ENCODE measurements at places on chromosomes 1 and 21. TPM values are rescaled to one million over a fixed set of nuclear protein-coding genes. Genes with fewer than 3 reads are reported as not detected.

LCE1B gene
- not detected for polyA plus RNA-seq

DNA sequence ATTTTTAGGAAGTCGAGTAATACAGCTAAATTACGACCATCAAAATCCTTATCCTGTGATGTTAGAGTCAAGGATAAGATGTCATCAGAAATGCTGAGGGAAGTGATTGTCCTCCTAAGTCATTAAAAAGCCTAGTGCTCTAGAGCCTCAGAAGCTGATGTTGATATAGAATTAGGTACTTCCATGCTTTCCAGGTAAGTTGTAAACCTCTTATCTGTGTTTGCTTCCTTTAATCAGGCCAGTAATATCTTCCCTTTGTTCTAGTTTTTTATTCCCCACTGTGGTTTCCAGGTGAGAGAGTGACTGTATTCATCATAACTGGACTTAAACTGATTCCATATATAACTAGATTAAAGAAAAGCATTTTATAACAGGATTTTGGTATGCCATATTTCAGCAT is 44.4 kb downstream of the SMG7 start:
- no peak for DNase-seq

GRCh38 chr1:114137497-114137896 is 16.2 kb downstream of the SYT6 start:
- DNase-seq = no peak

GRCh38 chr1:101317590-101317989 is 80.8 kb downstream of the S1PR1 start:
- no peak for DNase-seq

DNA sequence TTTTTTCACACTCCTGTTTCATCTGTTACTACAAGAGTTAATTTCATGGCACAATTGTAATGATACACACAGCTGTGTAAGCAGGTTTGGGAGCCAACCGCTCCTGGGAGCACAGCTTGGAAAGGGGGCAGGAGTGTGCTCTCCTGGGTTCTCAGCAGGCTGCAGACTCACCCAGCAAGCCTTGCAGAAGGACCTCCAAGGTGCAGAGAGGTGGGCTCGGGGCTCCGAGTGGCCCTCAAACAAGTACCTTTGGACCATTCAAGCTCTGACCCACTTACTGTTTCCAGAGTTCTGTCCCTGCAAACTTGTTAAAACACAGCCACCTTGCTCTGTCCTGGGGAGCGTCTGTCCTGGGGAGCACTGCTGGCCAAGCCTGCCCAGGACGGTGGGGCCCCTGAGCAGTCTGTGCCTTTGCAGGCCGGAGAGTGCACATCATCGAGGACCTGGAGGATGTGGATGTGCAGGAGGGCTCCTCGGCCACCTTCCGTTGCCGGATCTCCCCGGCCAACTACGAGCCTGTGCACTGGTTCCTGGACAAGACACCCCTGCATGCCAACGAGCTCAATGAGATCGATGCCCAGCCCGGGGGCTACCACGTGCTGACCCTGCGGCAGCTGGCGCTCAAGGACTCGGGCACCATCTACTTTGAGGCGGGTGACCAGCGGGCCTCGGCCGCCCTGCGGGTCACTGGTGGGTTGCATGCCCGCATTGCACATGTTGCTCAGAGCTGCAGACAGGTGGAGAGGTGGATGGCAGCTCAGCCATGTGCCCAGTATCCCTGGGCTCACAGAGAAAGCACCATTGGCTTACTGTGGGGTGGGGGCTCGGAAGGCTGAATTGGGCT is 78.0 kb downstream of the OBSCN start:
- no peak for DNase-seq

DNA sequence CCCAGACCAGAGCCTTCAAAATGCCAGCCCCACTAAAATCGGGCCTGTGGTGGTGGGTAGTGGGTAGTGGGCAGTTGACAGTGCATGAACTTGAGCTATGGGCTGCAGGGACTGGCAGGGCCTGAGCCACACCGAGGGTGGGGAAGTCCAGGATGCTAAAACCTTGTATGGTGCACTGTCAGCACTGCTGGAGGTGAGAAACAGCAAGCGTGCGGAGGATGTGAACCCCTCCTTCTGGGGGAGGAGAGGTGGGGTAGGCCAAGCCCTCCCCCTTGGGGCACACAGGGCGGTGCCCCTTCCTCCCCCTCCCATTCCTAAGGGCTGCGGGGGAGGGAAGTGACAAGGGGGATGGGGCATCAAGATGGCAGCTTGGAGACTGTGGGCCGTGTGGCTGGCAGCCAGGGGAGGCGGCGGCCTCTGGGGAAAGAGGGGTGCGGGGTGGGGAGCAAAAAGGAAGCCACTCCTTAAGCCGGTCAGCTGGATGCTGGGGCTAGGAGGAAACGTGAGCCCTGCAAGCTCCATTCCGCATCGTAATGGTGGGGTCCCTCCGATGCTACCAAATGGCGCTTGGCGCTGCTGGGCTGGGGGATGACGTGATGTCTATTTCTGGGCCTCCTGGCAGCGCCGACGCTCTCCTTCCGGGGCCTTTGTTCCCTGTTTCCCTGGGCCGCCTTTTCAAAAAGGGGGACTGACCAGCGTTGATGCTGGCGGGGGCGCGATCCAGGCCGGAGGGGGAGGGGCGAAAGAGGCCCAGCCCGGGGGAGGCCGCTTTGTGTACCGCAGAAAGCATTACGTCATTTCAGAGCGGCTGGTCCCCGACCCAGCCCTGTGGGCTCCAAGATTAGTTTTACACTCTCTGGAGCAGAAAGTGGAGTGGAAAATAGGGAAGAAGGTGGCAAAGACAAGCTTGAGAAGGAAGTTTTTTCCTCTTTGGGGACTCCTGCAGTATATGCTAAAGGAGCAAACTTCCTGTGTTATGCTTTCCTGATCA is 809 bp downstream of the SYT11 start:
- DNase-seq = no peak

CD53 gene
- polyA plus RNA-seq = 7.6 TPM

GRCh38 chr1:233998891-233999290 is 94.4 kb downstream of the SLC35F3 start:
- DNase-seq = no peak

DNA sequence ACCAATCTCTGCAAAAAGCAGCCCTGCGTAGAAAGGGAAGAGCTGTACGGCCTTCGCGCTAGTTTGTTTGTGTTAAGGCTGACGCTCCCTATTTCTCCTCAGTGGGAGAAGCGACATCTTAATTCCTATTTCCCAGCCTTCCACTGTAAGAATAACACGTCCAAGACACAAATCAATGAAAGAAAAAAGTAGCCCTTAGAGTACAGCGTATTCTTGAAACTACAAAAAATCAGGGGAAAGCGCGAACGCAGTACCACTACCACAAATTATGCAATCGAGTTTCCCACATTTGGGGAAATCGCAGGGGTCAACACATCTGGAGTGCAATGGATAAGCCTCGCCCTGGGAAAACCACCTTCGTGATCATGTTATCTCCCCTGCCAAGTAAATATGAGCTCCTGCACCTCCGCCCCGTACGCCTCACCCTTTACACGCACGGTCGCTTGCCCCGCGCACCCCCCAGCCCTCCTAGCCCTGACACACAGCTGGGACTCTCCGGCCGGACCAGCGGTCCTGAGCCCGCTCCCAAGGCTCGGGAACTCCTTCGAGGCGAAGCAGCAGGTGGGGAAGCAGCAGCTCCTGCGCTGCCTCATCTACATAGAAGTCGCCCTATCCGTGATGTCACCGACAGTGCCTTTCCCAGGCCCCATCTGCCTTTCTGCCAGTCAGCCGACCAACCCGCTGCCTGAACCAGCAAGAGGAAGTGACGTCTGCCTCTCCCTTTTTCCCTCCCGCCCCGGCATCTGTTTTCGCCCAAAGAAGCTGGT is 94.7 kb downstream of the PPIAL4G start:
- peak; percentile 77 for DNase-seq

DNA sequence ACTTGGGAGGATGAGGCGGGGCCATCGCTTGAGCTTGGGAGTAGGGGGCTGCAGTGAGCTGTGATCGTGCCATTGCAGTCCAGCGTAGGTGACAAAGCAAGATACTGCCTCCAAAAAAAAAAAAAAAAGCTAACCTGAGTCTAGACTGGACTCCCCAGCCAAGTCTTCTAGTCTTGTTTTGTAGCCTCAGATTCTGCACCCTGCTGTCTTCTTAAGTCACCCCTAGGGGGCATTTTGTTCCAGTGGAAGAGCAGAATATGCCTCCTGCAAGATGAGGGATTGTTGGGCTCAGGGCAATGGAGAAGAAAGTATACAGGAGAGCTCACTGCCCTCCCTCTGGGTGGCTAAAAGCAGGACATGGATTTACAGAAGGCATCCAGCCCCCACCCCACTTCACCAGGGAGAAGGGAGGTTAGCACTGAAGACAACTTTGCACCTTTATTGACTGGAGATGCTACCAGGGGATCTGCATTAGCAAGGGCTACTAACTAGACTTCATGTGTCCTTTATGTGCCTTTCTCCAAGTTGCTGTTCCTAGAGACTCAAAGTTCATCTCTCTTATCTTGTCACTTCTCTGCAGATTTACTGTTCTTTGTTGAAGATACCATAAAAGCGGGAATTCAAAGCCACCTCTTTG is 15.3 kb upstream of the RNF187 start:
- DNase-seq = no peak

GRCh38 chr1:22311461-22311860 is 140.2 kb upstream of the ZBTB40 start:
- DNase-seq = no peak

DNA sequence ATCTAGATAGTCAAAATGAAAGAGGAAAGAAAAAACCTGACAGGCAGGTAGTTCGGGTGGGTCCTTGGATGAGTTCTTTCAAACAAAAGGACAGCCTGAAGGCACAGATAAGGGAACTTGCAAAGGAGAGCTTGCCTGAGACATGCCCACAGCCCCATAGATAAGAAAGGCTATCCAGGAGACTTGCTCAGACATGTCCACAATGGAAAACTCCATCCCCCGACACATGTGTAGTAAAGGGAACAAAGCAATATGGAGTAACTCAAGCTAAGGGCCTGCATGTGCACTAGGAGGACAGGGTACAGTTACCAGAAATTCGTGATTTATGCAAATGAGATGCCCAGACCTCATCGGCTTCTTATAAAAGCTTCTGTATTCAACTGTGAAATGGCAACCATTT is 281.5 kb downstream of the NEGR1 start:
- no peak for DNase-seq

- no peak for DNase-seq
Measured at GRCh38 chr21:33032434-33033047, 6.8 kb downstream of the OLIG2 start.

DNA sequence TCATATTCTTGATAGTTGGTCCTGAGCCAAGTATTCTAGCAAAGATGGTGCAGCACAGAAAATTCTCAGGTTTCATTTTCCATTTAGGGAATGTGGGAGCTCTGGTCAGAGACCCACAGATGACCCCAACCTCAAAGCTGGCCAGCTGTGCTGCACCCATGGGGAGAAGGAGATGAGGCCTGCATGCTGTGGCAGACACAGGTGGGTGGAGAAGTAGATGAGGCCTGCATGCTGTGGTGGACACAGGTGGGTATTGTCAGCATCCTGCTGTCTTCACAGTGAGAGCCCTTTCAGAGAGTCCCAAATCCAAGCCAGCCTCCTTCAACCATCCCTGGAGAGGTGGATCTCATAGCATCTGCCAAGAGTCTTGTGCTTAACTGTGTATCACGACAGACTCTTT is 77.7 kb downstream of the DSCAM start:
- DNase-seq = no peak

DNA sequence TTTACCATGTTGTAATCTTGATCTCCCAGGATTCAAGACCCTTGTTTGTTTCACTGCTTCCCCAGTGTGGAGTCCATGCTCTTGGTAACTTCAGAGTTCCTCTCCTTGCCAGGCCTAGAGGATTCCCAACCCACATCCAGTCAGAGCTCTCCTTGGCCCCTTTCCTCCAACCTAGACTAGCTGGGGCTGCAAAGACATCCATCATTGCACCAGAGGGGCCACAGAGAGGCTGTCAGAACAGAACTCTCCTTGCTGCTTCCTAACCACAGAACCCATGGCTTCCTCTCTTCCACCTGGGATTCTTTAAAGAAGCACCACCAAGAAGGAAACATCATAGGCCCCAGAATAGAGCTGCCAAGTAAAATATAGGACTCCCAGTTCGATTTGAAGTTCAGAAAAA is 81.0 kb downstream of the HMGB4 start:
- DNase-seq = no peak

LAX1 gene
- 0.19 TPM for polyA plus RNA-seq

GRCh38 chr1:94998114-94998513 is 71.2 kb upstream of the CNN3 start:
- no peak for DNase-seq

- no peak for DNase-seq
Measured at GRCh38 chr1:85334962-85335361, 58.5 kb upstream of the BCL10 start.

- no peak for DNase-seq
Measured at GRCh38 chr1:230937371-230937770, 41.3 kb downstream of the TTC13 start.

- DNase-seq = no peak
Measured at GRCh38 chr1:23111600-23112535, 56.8 kb downstream of the LUZP1 start.

PRELP gene
- 1.5 TPM for polyA plus RNA-seq

- no peak for DNase-seq
Measured at GRCh38 chr1:23254584-23254983, 37.3 kb upstream of the HTR1D start.

- DNase-seq = peak; percentile 38
Measured at GRCh38 chr1:54792686-54793282, 8.3 kb downstream of the TTC22 start.

- DNase-seq = peak; percentile 74
Measured at GRCh38 chr1:156892190-156893047, 1.1 kb upstream of the PEAR1 start.

KRTAP21-2 gene
- not detected for polyA plus RNA-seq

C1orf53 gene
- polyA plus RNA-seq = 1.8 TPM

DNA sequence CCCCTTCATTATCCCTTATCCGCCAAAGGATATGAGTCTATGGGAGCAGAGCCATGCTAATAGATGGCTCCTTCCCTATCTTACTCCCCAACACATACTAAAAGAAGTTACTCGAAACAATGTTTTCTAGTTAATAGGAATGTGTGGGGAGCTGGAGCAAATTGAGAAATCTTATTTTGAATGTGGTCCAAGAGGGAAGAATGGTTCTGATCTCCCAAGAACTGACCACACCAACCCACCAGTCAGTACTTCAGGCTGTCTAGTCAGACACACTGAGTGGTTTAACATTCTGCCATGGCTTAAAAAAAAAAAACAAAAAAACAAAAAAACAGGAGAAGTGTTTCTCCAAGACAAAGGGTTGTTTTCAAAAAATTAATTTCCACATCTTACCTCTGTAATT is 31.5 kb upstream of the DNASE2B start:
- no peak for DNase-seq

OPRD1 gene
- 0.67 TPM for polyA plus RNA-seq

C1orf87 gene
- polyA plus RNA-seq = 0.80 TPM

SELENON gene
- polyA plus RNA-seq = 51.3 TPM

- DNase-seq = no peak
Measured at GRCh38 chr1:17825273-17826164, 70.4 kb downstream of the ACTL8 start.

TRABD2B gene
- 3.8 TPM for polyA plus RNA-seq

GRCh38 chr1:245419461-245419978 is 264.7 kb downstream of the KIF26B start:
- DNase-seq = no peak

DNA sequence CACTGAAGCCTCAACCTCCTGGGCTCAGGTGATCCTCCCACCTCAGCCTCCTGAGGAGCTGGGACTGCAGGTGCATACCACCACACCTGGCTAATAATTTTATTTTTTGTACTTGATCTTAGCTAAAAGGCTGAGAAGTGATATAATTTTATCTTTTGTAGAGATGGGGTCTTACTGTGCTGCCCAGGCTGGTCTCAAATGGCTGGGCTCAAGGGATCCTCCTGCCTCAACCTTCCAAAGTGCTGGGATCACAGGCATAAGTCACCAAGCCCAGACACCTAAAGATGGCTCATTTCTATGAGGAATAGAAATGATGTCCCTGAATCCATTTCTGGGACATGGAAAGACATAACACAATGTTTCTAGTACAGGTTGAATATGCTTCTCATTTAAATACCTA is 57.8 kb downstream of the TOMM20 start:
- DNase-seq = no peak

CLCA1 gene
- polyA plus RNA-seq = not detected
